Spinal cord (tissue), 10 donors: ENCODE measurements at places on chromosomes 6 and 20. TPM values are rescaled to one million over a fixed set of nuclear protein-coding genes. Genes with fewer than 3 reads are reported as not detected.
A peak's percentile ranks its signal among the peaks of the same experiment; 100 is the strongest.

STX16 gene
- total RNA-seq, result 35.7 TPM

CLPSL1 gene
- not detected for total RNA-seq

FHL5 gene
- 6.5 TPM for total RNA-seq

FAXC gene
- total RNA-seq, result 11.7 TPM

FAM83B gene
- 0.17 TPM for total RNA-seq

ERVFRD-1 gene
- total RNA-seq, result 0.06 TPM

CALHM5 gene
- 2.6 TPM for total RNA-seq

TAF4 gene
- 7.2 TPM for total RNA-seq

DNA sequence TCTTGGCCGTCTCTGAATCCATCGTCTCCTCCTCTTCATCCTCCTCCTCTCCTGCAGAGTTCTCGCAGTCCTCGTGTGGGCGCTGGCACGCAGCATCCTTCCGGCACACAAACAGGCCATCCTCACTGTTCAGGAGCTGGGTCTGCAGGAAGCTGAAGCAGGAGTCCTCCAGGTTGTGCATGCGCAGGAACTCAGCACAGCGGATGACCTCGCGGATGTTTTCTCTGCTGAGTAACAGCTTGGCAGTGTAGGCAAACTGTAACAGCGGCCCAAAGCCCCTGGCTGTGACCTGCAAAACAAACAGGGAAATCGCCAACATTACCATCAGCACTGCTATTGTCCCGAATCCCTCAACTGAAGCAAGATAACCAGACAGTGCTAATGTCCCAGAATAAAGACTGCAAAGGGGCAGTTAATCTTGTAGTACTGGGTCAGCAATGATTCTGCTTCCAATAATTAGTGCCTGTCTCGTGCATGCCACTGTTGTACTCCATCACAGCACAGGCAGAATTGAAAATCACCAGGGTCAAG is 57.4 kb downstream of the GJA10 start:
- peak; percentile 77 for DNase-seq
- H3K36me3 ChIP-seq, result peaks cover 15% of the 10 kb centered on the region
- H3K27me3 ChIP-seq, result no peaks in the 10 kb centered on the region

GRCh38 chr20:18266282-18266681 is 22.0 kb upstream of the ZNF133 start:
- H3K4me3 ChIP-seq, result no peak overlapping the region
- DNase-seq, result no peak
- H3K4me1 ChIP-seq, result no peaks in the 10 kb centered on the region
- no peaks in the 10 kb centered on the region for H3K36me3 ChIP-seq

DNA sequence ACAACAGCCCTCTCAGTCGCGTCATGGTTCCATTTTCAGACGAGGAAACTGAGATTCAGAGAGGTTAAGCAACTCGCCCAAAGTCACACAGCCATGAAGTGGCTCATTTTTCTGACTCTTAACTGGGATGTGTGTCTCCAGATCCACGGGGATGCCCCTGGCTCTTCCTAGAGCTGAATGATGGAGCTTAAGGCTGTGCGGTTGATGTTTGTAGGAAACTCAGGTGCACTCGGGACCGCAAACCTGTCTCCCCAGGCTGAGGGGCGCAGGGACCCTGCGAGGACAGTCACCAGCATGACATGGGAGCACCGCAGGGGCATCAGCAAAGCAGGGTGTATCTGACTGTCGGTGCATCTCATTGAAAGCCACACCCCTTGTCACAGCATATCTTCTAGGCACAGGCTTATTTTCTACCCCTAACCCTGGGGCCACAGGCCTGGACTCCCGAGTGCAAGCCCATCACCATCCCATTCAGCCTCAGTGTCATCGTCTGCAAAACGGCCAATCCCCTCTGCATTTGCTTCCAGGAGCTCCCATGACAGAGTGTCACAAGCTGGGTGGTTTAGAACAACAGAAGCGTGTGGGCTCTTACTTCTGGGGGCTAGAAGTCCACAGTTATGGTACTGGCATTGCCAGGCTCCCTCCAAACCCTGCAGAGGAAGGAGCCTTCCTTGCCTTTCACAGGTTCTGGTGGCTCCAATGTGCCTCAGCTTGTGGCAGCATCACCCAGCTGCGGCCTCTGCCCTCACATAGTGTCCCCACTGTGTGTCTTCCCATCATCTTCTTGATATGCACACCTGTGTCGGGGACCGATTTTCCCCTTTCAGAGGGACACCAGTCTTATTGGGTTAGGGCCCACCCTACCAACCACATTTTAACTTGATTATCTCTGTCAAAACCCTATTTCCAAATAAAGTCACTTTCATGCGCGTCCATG is 9.9 kb upstream of the ARHGAP40 start:
- H3K27ac ChIP-seq, result no peak overlapping the region
- no peaks in the 10 kb centered on the region for H3K36me3 ChIP-seq
- H3K4me3 ChIP-seq, result no peak overlapping the region
- H3K27me3 ChIP-seq, result no peaks in the 10 kb centered on the region
- H3K4me1 ChIP-seq, result peaks cover 6% of the 10 kb centered on the region

DNA sequence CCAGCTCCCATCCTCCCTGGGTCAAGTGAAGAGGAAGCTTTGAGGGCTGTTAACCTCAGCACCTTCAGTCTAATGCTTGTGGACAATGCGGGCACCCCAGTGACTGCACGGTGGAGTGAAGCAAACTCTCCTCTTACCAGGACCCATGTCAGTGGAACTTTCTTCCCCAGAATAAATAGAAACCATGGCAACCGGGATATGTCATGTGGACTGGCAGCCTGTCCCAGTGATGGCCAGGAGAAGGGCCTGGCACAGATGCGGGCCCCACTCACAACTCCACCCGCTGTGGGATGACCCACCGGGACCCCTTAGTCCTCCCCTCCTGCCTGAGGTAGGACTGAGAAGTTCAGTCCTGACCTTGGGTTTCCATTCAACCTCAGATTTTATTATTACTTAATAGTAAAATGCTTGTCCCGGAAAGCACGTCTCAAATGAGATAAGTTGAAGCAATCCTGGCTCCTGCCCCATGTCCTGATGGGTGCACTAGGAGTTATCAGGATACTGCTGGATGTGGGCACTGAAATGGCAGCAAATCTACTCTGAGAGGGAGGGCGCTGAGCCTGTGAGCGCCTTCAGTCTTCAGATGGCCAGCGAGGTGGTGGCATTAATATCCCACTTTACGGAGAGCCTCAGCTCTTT is 23.5 kb downstream of the TOX2 start:
- H3K27ac ChIP-seq, result no peak overlapping the region
- H3K27me3 ChIP-seq, result no peaks in the 10 kb centered on the region
- no peak overlapping the region for H3K4me3 ChIP-seq
- H3K4me1 ChIP-seq, result peaks cover 39% of the 10 kb centered on the region

DNA sequence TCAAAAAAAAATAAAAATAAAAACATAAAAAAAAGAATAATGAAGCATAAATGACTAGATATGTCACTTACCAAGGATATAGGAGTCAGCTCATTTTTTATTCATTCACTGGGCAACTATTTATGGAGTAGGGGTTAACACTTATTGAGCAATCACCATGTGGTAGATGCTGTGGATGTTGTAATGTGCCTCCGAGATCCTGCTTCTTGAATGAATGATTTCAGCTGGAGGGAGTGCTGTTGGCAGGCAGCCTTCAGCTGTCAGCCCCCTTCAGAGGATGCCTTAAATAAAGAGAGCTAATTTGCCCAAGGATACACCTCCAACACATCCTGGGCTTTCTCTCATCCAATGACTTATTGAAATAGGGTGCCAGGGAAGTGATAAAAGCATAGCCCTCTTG is 229.5 kb upstream of the DTNBP1 start:
- DNase-seq, result no peak
- no peak overlapping the region for H3K4me3 ChIP-seq
- no peaks in the 10 kb centered on the region for H3K36me3 ChIP-seq

DNA sequence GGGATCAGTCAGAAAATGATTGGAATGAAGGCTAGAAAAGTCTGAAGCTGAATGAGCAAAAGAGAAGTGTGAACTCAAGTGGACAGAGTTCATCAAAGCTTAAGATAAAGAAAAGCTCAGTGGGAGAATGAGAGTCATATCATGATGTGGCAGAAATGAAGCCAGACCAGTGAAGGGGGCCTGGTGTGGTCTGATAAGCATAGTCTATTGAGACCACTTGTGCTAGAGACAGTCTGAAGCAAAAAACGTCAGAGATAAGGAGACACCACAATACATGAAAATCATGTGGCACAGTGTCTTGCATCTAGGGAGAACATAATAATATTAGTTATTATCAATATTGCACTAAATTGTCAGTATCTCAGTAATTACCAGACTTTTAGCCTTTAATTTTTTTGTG is 601.5 kb downstream of the UTRN start:
- H3K4me1 ChIP-seq, result no peaks in the 10 kb centered on the region
- no peaks in the 10 kb centered on the region for H3K36me3 ChIP-seq
- DNase-seq, result no peak
- H3K4me3 ChIP-seq, result no peak overlapping the region

DNA sequence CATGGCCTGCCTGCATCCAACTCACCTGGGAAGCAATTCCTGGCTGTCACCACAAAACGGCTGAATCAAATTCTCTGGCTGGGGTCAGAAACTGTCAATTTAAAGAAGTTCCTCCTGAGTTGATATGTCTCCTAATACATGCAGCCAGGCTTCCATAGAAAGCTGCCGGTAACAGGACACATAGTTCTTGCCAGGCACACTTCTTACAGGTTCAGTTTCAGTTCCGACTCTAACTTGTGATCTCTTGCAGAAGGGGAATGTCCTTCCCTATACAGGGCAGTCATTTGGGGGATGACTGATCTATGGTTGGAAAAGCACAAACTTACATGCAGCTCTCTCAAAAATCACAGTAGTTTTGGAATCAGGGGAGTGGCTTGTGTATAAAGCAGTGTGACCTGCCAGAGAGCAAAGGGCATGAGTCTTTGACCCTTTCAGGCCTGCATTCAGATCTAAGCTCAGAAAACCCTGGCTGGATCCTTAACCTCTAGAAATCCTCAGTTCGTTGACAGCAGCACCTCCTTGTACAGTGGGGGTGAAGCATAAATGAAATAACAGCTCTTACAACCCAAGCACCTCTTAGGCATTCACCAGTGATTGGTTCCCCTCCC is 195.6 kb downstream of the SCP2D1 start:
- H3K4me1 ChIP-seq, result no peaks in the 10 kb centered on the region
- no peak overlapping the region for H3K4me3 ChIP-seq
- no peaks in the 10 kb centered on the region for H3K36me3 ChIP-seq
- H3K27me3 ChIP-seq, result no peaks in the 10 kb centered on the region

- no peaks in the 10 kb centered on the region for H3K36me3 ChIP-seq
- no peak for DNase-seq
- H3K27ac ChIP-seq, result no peak overlapping the region
These were observed 138.1 kb downstream of the TFAP2A start for GRCh38 chr6:10276660-10277287.

DNA sequence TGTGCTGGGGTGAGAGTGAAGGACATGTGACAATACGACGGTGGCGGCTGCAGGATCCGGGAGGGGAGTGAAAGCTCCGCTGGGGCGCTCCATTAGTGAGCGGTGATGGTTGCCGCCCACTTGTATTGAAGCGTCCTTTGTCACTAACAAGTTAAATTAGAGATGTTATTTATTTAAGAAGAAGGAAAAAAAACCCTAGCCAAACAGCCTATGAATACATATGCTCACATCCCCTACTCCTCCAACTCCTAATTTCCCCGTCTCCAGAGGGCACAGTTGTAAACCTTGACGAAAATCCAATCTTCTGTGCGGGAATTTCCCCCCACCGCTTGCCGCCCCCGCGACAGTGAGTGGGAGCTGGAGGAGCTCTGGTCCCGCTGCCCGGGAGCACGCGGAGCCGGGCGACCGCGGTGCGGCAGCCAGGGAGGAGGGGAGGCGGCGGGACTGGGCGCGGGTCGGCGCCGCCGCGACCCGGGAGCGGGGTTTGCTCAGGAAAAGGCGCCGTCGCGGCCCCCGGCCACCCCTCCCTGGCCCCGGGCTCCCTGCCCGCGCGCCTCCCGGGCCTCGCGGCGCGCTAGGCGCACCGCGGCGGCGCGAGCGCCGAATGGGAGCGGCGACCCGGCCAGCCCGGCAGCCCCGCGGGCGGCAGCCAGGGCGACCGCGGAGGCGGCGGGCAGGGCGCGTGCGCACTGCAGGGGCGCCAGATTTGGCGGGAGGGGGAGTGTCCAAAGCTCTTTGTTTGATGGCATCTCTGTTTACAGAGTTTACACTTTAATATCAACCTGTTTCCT is at the start of gene MYB:
Gene MYB (plus strand): TSS at position 767 of the 791 bp plus-strand sequence. CDS start 206 bp downstream, outside the sequence.
- H3K27me3 ChIP-seq, result peaks cover 25% of the 10 kb centered on the region
- no peak for DNase-seq
- no peak within 1 kb of the TSS for H3K27ac ChIP-seq
- H3K4me3 ChIP-seq, result peak within 1 kb of the TSS; percentile 55
- H3K36me3 ChIP-seq, result no peaks in the 10 kb centered on the region
- peaks cover 28% of the 10 kb centered on the region for H3K4me1 ChIP-seq

- H3K4me3 ChIP-seq, result no peak overlapping the region
- peaks cover 19% of the 10 kb centered on the region for H3K4me1 ChIP-seq
- H3K36me3 ChIP-seq, result no peaks in the 10 kb centered on the region
- H3K27ac ChIP-seq, result no peak overlapping the region
These were observed 243.1 kb downstream of the PKHD1 start for GRCh38 chr6:51844336-51844735.

GRCh38 chr6:31680226-31681134 is at the start of gene LY6G5C:
Gene LY6G5C, minus strand, starts transcription at chr6:31681067. Its CDS starts 694 bp downstream, at chr6:31680373.
- H3K4me1 ChIP-seq, result peaks cover 39% of the 10 kb centered on the region
- peak within 1 kb of the TSS; percentile 66 for H3K4me3 ChIP-seq
- H3K36me3 ChIP-seq, result peaks cover 16% of the 10 kb centered on the region
- DNase-seq, result peak; percentile 90
- no peaks in the 10 kb centered on the region for H3K27me3 ChIP-seq

DNA sequence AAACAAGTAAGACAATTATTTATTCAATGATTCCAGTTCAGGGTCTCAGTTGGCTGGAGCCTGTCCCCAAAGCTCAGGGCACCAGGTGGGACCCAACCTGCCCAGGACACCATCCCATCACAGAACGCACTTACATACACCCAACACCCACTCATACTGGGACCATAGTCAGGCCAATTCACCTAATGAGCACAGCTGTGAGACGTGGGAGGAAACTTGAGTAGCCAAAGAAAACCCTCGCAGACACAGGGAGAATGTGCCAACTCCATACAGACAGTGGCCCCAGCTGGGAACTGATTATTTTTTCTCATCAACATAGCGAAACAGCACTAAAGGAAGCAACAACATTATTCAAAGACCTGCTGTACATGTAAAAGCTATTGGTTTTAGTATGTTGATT is 58.6 kb upstream of the DOK5 start:
- no peaks in the 10 kb centered on the region for H3K36me3 ChIP-seq
- H3K4me3 ChIP-seq, result no peak overlapping the region
- no peak overlapping the region for H3K27ac ChIP-seq
- no peaks in the 10 kb centered on the region for H3K4me1 ChIP-seq
- no peak for DNase-seq

DNA sequence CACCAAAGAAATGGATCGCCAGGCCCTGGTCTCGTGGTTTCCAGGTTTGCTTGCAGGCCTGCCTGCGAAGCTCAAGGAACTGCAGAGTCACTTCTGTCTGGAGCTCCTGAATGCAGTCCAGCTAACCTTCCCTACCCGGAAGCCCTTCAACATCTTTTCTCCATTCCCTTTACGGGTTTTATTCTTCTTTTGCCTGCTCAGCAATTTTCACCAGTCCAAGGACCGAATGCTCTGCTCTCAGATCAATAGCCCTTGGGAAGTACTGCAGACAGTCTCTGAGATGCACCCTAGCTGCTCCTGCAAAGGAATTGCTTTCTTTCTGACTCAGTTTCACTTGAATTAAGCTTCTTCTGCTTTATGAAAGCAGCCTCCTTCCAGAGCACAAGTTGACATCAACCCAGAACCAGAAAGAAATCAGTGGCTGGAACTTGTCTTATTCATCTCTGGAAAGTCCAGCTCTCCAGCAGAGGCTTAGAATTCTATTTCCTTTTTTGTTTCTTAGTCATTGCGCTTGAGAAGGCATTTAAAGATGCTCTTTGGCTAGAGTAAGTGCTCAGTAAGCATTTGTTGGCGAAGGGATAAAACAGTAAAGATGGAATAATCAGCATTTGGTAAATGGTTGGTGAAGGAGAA is 18.7 kb upstream of the YWHAB start:
- no peak overlapping the region for H3K4me3 ChIP-seq
- peaks cover 3% of the 10 kb centered on the region for H3K27me3 ChIP-seq
